ENCODE measurements at places on chromosomes 13 and 19. TPM values are rescaled to one million over a fixed set of nuclear protein-coding genes. Genes with fewer than 3 reads are reported as not detected.

Gene URAD
- total RNA-seq = not detected

DNA sequence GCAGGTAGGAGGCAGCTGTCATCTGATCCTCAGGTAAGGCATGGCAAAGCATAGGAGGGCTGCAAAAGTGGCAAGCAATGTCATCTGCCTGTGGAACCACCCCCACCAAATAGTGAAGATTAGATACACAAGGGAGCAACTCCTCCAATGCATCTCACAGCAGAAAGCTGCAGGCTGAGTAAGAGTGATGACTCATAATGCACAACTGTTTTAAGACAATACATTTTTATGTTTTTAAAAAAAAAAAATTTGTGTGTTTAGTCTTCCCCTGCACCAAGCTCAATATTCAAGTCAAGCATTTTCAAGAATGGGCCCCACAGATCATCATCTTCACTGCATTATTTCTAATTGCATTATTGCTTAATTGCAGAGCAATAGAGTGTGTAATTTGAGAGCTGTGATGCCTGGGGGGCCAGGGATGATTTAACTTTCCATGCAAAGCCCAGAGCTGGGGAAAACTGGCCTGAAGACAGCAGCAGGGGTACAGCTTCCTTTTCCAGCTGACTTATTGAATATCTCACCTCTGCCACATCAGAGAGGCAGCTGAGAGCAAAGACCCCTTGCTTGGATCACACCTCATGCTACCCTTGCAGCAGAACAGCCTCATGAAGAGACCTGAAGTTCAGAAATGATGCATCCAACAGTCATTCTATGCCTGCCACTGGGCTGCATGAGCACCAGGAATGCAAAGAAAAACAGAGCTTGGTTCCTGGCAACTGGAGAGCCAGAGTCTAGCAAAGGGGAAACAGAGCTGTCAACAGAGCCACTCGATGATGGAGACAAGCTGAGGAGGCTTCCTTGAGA lies 22.7 kb upstream of the POP4 start:
- no peak for DNase-seq
- H3K27ac ChIP-seq = no peak overlapping the region
- peaks cover 32% of the 10 kb centered on the region for H3K27me3 ChIP-seq
- H3K36me3 ChIP-seq = no peaks in the 10 kb centered on the region
- no peak overlapping the region for H3K4me3 ChIP-seq

GRCh38 chr19:45705115-45705514 lies 12.6 kb downstream of the QPCTL start:
- peaks cover 9% of the 10 kb centered on the region for H3K36me3 ChIP-seq
- H3K27me3 ChIP-seq = no peaks in the 10 kb centered on the region
- H3K27ac ChIP-seq = no peak overlapping the region
- no peak overlapping the region for H3K4me3 ChIP-seq
- DNase-seq = no peak

GRCh38 chr13:24149246-24150032 lies 11.1 kb upstream of the SPATA13 start:
- H3K27ac ChIP-seq = peak overlapping the region; percentile 42
- no peaks in the 10 kb centered on the region for H3K36me3 ChIP-seq
- no peak for DNase-seq
- H3K27me3 ChIP-seq = no peaks in the 10 kb centered on the region
- H3K4me3 ChIP-seq = no peak overlapping the region

GRCh38 chr13:103436057-103436654 lies 369.9 kb upstream of the SLC10A2 start:
- no peak overlapping the region for H3K4me3 ChIP-seq
- peaks cover 5% of the 10 kb centered on the region for H3K4me1 ChIP-seq
- no peak overlapping the region for H3K27ac ChIP-seq
- H3K27me3 ChIP-seq = no peaks in the 10 kb centered on the region

Data from chondrocyte (in vitro differentiated cells).